ENCODE measurements at places on chromosomes 5 and 9. TPM values are rescaled to one million over a fixed set of nuclear protein-coding genes. Genes with fewer than 3 reads are reported as not detected.

DNA sequence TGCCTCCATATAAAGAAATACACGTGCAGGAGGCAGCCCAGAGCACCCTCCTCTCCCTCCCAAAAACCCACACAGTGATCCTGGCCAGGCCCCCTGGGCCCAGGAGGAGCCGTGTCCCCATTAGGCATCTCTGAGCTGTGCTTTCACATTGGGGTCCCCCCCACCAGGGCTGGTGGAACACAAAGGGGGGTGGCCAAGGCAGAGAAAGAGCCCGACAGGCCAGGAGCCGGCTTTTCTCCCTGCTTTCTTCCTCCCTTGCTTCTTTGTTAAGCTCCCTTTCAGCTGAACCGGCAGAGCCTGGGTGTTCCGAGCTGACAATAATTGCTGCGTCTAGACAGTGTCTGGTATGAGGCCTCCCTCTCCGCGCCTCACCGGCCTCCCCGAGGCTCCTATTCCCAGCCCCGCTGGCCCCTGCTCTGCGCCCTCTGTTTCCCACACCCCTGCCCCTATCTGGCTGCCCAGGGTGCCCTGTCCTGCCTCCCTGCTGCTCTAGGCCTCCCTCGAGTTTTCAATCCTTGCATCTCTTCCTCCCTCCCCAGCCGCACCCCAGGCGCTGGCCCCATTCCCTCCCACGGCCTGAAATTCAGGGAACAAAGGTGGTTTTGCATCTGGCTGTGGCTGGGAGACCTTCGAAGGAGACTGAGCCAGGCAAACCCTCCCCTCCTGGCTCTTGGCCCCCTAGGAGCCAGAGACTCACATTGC lies 120.6 kb downstream of the C9orf50 start:
- DNase-seq: no peak

GAS1 gene
- 46.3 TPM for polyA plus RNA-seq

- DNase-seq: no peak
These were observed 33.6 kb downstream of the TLR4 start for GRCh38 chr9:117737721-117738226.

- no peak for DNase-seq
These were observed 49.4 kb downstream of the FNIP1 start for GRCh38 chr5:131747180-131748105.

All from urinary bladder (tissue), 4 donors.